ENCODE measurements at places on chromosomes 6 and 20.

DNA sequence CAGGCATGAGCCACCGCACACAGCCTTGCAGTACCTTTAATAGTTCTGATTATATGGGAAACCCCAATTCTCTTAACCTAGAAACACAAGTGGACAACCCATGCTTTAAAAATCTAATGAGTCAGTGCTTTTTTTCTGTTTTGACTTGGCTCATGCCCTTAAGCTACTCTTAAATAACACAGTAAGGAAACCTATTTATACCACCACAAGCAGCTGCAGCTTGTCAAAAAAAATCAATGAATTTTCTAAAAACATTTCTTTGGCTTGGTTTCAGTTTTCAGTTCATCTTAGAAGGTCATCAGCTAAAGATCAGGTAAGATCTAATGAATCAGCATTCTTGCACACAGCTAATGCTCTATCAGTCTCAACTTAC is 124.1 kb upstream of the DST start:
- peak; percentile 42 for DNase-seq

- no peak for DNase-seq
Measured at GRCh38 chr6:139882234-139882633, 507.8 kb upstream of the CITED2 start.

DNA sequence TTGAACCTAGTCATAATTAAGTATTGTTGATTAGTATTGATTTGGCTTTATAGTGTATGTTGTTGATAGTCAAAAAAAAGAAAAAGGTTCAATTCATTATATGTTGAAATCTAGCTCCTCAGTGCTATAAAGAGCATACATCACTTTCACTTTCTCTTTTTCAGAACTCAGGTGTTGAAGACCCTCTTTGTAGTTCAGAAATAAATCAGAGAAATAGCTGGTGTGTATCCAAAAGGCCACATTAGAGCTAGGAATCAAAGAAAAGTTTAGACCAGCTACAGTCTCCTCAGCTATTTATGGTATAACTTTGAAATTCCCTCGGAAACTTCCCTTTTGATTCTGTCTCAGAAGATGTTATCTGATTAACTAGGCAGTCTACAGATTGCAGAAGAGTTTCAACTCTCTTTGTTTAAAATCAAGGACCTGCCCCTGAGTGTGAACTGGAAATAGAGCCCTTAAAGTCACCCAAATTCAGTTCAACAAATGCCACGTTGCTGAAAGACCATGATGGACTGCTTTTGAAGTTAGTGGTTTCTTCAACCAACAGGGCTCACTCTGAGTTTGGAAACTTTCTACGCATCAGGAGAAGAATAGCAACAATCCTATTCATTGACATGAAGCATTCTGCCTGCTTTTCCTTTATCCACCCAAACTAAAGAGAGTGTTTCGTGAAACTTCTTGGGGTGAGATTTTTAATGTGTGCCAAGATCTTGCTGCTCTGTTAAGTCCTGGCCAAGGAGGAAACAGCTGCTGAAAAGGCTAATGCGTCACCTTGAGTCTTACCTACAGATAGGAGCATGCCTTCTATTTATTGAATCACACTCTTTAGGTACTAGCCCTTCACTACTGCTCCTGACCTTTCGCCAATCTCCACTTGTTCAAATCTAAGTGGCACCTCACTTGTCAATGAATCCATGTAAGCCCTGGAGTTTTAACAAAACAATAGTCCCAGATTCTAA is 111.7 kb downstream of the TNFRSF21 start:
- DNase-seq: no peak

GRCh38 chr6:136599329-136600011 is 49.2 kb upstream of the MAP7 start:
- DNase-seq: no peak

DNA sequence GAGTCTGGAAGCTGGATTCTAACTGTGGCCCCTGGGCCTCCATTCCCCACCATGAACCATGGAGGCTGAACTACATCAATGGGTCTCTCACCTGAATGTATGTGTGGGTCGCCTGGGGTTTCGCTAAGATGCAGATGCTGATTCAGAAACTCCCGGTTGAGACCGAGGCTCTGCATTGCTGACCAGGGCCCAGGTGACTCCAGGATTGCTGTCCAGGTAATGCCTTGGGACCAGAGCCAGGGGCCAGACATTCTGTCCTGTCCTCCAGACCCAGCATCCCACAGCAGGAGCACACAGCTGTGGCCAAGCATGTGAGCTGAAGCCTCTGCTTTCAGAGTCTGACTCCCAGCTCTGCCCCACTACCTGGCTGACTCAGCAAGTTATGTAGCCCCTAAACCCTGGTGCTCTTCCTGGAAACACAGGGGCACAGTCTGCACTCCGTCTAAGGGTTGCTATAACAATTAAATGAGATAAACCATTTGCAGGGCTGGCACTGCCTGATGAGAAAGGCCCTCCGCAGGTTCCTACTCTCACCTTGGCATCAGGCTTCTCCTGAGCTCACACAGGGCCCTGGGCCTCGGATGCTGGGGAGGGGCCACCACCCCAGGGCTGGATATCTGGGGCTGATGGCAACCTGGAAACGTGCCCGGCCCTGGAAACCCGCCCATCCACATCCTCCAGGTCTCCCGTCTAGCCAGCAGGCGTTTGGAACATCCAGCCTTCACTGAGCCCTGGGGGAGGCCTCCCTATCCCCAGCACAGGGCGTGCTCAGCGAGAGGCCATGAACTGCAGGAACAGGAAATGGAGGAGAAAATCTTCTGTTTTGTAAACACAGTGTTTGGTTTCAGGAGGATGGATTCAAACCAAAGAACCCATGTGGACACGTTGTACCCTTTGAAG is 175.7 kb downstream of the DLL1 start:
- no peak for DNase-seq

GRCh38 chr6:73207221-73207837 is 18.0 kb downstream of the KHDC1L start:
- DNase-seq: no peak

DNA sequence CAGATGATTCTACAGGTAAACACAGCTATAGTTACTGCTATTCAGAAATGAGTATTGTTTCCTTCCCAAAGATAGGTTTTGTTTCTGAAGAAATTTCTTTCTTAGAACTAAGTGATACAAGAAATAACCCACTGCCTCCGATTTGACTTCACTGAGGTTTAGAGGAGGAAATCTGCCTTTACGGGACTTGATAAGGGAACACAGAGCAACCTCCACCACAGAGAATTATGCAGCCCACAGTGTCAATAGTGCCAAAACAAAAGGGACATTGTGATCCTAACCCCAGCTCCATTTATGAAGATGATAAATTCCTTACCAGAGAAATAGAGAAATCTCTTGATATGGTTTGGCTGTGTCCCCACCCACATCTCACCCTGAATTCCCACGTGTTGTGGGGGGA is 164.6 kb downstream of the ZNF217 start:
- DNase-seq: no peak

GRCh38 chr6:34015586-34015985 is 130.3 kb downstream of the GRM4 start:
- DNase-seq: no peak

- DNase-seq: no peak
Measured at GRCh38 chr6:83294676-83295075, 101.5 kb downstream of the RWDD2A start.

- no peak for DNase-seq
Measured at GRCh38 chr6:3900744-3901336, 51.7 kb downstream of the FAM50B start.

- DNase-seq: no peak
Measured at GRCh38 chr6:37092923-37093727, 76.8 kb upstream of the PIM1 start.

GRCh38 chr6:82013561-82014530 is 233.7 kb downstream of the IBTK start:
- no peak for DNase-seq

- no peak for DNase-seq
Measured at GRCh38 chr20:44183282-44183681, 3.7 kb downstream of the JPH2 start.

DNA sequence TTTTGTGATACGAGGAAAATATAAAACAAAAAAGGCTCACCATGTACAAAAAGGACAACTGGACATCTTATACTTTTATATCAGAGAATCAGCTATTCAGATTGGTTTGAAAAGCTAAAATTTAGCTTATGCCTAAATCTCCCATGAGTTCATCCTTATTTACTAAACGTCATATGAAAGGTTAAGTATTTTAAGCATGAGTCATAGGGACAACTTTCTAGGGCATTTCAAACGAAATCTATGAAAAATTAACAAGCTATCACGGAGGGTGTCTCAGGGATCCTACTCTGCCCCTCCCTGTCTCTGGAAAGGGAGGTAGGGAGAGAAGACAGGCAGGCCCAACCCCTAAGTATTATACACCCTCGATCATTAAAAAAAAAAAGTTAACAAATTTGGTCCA is 124.1 kb upstream of the LOC128125822 start:
- no peak for DNase-seq

- no peak for DNase-seq
Measured at GRCh38 chr6:51865996-51866395, 221.4 kb downstream of the PKHD1 start.
